ENCODE measurements at places on chromosomes 5 and 9.

- DNase-seq: no peak
Observed at GRCh38 chr9:79387101-79387835, 184.5 kb upstream of the TLE4 start.

DNA sequence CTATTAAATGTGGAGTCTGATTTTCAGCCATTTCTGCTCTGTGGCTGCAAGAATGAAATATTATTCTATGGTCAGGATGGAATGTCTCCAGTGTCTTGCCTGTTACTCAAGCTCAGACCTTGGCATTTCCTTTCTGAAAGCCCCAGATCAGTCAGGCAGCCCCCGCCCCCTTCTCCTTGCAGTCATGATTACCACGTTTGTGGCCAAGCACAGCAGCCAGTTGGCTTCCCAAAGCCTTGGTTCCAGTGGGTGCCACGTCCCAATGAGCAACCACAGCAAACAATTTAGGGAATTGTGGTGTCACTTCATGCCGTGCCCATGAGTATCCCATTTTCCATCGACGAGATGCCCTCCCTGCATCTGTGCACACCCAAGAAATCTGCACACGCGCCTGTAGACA is 9.7 kb upstream of the OBP2A start:
- no peak for DNase-seq

- DNase-seq: no peak
Observed at GRCh38 chr5:176728831-176729251, 81.5 kb upstream of the UNC5A start.

DNA sequence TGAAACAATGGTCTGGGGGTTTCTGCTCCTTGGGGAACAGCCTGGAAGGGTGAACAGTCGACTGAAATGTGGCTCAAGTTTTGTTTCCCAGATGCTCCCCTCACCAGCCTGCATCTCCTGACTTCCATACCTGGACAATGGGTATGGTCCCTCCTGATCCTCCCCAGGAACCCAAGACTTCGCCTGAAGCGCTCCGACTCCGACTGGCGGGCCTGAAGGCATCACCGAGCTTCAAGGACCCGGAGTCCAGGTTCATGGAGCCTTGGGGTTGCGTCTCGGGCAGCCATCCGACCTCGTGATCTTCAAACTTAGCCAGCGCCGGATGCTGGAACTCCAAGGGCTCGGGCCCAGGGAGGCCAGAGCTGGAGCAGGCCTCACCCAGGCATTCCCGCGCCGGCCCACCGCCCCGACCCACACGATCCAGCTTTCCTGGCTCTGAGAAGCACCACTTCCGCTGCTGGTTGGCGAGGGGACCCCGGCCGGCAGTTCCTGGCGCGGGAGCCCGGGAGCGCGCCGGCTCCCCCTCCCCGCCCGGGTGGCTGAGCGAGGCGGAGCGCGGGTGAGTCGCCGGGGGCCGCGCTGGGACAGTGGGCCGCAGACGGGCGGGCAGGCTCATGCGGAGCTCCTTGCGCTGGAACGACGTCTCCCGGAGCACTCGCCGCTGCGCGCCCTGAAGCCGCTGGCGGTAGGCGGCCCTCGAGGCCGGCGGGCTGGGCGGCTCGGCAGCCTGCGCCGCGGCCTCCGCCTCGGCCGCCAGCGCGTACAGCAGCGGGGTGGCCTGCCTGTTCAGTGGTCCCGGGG is 5.2 kb downstream of the SHROOM1 start:
- DNase-seq: no peak

GRCh38 chr5:2732850-2733249 is 18.6 kb downstream of the IRX2 start:
- no peak for DNase-seq

DNA sequence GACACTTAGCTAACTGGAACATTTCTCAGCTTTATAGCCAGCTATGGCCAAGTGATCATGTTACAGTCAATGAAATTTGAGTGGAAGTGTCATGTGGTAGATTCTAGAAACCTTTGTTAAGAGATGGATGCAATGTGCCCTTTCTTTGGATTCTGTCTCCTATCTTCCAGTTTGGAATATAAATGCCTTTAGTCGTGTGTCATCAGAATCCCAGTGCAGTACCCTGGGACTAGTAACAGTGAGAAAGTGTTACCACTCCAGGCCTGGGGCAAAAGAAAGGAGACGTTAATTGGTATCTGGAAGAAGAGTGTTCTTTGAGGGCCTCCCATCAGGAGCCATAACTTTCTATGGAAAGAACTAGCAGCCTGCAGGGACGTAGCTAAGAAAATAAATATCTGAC is 149.6 kb downstream of the SNX18 start:
- no peak for DNase-seq

- DNase-seq: no peak
Observed at GRCh38 chr9:38652486-38652885, 32.1 kb upstream of the ANKRD18A start.

DNA sequence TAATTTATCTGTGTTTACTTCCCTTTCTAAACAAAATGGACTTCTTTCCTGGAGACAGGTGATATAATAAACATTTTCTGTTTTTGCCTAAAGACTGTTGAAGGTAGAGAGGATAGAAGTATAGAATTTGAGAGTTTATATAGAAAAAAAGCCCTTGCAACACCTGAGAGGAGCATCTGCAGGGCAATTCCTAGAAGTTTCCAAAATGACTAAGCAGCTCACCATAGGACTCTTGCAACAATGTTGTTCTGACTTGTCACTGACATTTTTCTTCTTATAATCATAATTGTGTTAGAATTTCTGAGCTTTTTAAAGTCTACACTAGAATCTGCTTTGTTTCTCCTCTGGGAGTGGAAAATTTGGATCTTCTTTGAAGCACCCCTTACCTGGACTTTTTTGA is 216.8 kb downstream of the TUSC1 start:
- DNase-seq: no peak

GRCh38 chr5:68149189-68149588 is 66.4 kb upstream of the PIK3R1 start:
- no peak for DNase-seq

- no peak for DNase-seq
Observed at GRCh38 chr5:133235696-133236426, 184.0 kb downstream of the HSPA4 start.

GRCh38 chr9:36878986-36879982 is 154.8 kb downstream of the PAX5 start:
- DNase-seq: no peak

DNA sequence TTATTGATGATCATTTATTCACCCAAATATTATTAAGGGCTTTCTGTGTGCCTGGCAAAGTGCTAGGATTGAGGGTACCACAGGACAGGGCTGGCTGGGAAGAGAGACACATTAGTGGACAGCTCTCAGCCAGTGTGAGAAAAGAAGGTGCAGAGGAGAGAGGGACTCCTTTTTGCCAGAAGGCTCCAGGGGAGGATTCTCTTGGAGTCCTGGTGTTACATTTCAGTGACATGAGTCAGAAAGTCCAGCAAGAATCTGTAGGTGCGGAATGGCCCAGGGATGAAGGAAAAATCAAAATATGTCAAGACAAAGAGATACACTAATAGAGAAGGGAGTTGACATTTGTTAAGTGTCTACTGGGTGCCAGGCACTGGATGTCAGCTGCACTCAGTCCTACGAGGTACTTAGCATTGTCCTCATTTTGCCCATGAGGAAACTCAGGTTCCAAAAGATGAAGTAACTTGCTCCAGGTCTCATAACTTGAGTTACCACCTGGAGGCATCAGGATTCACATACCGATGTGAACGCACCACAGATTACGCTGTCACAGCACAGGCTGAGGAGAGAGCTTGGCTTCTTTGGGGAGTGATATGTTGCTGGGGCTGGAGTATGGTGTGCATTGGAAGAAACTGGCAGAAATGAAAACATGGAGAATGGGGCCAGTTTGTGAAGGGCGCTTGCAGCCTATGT is 60.5 kb downstream of the RASGRF2 start:
- no peak for DNase-seq

DNA sequence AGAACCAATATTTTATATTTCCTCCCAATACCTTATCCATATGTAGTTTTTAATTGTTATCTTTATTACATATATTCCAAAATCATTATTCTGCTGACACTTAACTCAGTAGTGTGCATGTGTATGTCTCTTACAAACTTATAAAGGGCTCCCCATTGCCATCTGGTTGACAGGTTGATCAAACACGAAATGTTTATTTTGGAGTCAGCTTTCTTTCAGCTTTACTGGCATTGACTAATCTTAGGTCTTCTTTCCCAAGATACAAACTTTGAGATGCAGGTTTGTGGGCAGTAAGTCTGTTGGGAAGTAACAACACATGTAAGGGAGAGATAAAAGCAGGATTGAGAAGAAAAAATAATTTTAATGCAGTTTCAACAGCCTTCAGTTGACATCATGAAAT is 716.0 kb upstream of the CHD1 start:
- DNase-seq: no peak

GRCh38 chr5:142736247-142736632 is 33.9 kb upstream of the ARHGAP26 start:
- no peak for DNase-seq

DNA sequence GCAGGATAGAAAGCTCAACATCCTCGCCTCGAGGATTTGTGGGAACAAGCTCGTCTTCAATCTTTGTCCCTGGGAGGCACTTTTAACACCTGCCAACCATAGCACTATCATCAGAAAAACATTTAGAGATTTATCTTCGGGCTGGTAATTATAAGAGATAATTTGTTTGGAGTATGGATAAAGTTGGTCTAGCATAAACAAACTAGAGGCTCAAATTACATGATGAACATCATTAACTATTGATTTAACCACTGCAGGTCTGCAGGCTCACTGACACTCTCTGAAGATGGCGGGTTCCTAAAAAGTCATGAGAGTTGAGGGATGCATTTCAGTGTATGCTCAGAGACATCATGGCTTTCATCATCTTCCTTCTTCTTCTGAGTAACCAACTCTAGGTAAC is 25.8 kb upstream of the PCA3 start:
- DNase-seq: no peak

DNA sequence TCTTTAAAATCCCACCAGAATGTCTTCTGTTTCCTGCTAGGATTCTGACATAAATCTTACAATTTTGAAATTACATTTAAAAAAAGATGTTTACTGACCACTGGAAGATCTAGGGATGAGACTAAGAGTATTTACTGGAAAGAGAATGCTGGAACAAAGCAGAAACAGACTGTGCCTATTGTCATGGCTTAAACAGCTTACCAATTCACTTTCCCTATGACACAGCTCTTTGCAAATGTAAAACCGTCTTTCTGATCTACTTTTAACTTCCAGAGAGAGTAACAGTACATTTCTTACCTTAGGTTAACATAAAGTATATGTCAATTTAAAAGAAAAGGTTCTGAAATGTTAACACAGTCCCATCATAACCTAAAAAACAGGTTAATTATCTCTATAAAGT is 10.7 kb downstream of the GIN1 start:
- no peak for DNase-seq

GRCh38 chr5:83034036-83034435 is 43.2 kb downstream of the TMEM167A start:
- DNase-seq: no peak

GRCh38 chr9:97376902-97377301 is 35.0 kb upstream of the TDRD7 start:
- DNase-seq: no peak

DNA sequence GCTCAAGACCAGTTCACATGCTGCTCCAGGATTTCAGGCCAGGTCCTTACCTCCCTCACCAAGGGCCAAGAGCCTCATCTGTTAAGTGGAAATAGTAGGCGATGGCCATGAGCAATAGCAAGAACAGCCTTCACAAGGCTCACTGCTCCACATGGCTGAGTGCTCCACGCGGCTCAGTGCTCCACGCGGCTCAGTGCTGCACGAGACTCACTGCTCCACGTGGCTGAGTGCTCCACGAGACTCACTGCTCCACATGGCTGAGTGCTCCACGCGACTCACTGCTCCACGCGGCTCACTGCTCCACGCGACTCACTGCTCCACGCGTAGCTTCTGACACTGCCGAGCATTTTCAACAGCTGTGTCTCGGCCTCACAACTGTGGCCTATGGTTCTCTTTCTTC is 36.4 kb upstream of the ADAMTS2 start:
- no peak for DNase-seq

DNA sequence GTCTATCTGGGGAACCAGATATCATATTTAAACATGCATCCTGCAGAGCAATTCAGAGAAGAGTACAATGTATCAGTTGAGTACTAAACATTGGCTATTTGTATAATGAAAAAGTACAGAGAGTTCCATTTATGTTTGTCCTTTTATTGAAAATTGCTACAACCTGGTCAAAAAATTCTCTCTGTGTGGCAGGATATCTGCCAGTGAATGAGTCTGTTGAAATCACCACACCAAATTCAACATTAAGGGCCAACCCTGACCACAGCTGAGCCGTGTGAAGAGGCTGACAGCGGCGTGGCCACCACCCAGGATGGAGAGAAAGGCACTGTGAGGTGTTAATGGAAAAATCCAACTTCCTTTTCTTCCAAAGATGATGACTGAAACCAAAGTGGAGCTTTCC is 422.7 kb upstream of the PIK3R1 start:
- DNase-seq: no peak

DNA sequence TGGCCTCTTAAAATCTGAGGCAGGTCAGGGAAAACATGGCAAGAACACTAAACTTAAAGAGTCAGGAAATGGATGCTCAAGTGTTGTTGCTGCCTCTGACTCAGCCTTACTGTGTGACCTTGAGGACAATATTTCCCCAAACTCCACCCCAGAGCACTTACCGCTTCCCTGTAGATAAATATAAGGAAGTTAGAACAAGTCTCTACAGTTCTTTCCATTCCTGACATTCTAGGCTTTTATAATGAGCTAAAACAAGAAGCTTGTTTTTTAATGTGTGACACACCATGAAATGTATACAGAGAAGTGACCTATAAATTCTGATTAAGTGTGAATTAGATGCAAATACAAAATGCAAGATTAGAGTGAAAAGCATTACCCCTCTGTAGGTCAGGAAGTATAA is 129.3 kb downstream of the GRIA1 start:
- DNase-seq: no peak

DNA sequence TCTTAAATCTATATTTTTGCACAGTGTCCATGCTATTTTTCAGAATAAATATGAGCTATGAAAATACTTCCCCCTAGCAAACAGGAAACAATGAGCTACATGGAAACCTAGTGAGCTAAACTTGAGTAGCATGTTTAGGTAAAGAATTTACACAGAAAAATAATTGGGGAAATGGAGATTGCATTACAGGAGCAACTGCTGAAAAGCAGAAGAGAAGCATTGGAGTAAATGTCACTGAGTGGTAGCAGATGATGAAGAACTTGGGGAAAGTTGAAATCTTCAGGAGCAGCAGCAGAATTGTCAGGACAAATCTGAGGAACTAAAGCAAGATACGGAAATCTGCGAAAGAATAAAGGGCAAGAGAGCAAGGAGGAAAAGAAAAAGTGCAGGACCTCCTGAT is 610.3 kb downstream of the TLE1 start:
- DNase-seq: no peak

All from activated naive CD4-positive, alpha-beta T cell treated with anti-CD3 and anti-CD28 coated beads, Interleukin-2, amount 50 U/mL, for 16 hours (primary cell).